EH (cell line): ENCODE measurements at places on chromosomes 3 and 15.

- no peak for DNase-seq
Observed at GRCh38 chr3:151625086-151625485, 108.6 kb upstream of the AADACL2 start.

- DNase-seq = no peak
Observed at GRCh38 chr3:62835554-62836236, 39.5 kb downstream of the CADPS start.

GRCh38 chr3:139113231-139113992, 68.7 kb upstream of the PRR23C start:
- peak; percentile 26 for DNase-seq

DNA sequence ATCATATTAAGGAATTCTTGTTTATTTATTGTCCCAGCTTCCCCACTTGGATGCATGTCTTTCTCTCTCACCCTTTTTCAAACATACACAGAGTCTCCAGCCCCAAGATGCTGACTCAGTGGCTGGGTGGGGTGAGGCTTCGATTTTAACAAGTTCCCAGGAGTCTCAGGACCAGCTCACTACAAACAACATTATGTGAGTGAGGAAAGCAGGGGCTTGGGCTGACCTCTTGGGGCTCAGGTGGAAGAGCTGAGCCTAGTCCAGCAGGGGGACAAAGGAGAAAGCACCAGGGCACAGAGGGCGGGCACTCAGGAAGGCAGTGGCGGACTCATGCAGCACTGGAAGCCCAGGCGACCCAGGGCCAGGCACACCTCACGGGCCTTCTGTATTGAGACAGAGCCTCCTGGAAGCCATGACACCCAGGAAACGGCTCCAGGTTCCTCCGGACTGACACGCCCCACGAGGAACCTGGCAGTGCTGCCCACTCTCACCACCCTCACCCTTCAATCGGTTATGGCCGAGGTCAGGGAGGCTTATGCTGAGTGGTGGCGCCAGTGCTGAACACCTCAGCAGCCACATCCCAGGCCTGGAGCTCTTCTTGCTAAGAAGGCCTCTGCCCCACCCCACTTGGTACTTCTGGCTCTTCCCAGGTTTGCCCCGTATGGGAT, 97.4 kb downstream of the LRIG1 start:
- DNase-seq = peak; percentile 44

GRCh38 chr15:48143856-48144255, 23.1 kb downstream of the SLC24A5 start:
- peak; percentile 69 for DNase-seq
